Globus pallidus (tissue), 1 donor: ENCODE measurements at places on chromosomes 2 and 18.

GRCh38 chr2:220053919-220054318 is 426.5 kb downstream of the SLC4A3 start:
- no peak for DNase-seq

GRCh38 chr2:240472078-240472790 is 36.8 kb downstream of the GPC1 start:
- no peak for DNase-seq

GRCh38 chr2:215626812-215627281 is 191.0 kb upstream of the FN1 start:
- no peak for DNase-seq

DNA sequence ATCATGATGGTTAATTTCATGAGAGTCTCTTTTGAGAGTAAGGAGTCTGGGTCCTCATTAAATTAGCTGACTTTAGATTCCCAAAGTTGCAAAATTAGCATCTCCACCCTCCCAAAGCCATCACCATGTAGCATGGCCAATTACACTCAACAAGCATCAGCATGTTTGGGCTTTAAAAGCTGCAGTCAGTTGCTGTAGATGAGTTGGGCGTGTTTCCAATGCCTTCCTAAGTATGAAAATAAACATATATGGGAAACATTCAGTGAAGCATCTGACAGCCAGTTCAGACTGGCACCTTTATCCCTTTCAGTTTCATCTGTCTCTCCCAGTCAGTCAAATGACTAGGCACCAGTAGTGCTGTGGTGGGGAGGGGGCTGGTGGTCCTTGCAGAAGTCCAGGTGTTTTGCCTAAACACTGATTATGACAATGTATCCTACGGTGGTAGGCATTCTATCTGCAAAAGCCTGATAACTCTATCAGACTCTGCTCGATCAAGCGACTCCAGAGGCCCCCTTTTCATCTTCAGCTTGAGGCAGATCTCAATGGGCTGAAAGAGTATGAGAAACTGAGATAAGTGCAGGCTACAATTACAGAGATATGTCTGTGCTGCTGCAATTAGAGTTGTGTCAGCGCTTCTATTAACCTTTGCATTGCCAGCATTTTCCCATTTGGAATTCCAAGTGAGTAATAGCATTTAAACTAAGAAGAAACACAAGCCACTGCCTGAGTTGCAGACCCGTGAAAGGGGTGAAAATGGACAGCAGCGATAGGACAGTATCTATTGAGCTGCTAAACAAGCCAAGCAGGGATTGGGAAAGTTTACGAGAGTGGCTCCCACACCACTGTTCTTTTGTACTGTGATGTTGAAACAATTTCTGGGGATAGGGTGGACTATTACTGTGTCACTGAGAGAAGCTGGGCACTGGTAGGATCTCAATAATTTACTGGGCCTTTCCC is 67.3 kb upstream of the SPOPL start:
- DNase-seq = no peak

DNA sequence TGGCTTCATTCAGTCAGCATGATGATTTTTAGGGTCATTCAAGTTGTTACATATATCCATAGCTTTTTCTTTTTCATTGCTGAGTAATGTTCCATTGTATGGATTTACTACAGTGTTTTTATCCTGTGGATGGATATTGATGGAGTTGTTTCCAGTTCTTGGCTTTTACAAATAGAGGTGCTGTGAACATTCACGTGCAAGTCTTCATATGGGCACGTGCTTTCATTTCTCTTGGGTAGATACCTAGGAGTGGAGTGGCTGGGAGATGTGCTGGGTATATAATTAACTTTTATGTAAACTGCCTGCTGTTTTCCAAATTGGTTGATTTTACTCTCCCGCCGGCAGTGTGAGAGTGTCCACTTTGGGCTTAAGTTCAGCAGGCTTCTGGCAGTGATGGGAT is 16.5 kb downstream of the AGAP1 start:
- DNase-seq = no peak

DNA sequence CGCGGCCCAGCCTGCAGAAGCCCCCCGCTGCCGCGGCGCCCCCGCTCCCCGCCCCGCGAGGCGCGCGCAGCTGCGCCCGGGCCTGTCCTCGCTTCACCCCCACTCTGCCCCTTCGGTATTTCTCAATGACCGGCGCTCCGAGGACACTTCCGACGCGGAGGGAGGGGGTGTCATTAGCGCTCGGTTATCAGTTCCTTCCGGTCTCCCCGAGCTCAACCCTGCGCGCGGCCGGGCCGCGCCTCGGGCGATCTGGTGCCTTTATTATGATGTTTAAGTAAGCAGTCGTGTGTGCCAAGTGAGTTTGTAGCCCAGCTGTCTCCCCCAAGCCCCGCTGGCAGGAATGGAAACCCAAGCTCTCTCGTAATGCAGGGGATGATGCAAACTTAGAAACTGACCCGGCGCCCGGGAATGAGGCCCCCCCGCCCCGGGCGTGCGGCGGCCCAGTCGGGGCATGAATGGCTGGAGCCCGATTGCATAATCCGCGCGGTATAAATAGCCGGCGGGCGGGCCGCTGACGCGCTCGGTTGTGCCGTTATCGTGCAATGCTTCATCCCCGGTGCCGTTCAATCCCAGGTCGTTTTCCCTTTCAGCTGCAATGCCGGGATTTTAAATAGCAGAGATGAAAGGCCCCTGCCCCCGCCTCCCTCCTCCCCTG is 3.9 kb upstream of the SPRED2 start:
- peak; percentile 78 for DNase-seq

DNA sequence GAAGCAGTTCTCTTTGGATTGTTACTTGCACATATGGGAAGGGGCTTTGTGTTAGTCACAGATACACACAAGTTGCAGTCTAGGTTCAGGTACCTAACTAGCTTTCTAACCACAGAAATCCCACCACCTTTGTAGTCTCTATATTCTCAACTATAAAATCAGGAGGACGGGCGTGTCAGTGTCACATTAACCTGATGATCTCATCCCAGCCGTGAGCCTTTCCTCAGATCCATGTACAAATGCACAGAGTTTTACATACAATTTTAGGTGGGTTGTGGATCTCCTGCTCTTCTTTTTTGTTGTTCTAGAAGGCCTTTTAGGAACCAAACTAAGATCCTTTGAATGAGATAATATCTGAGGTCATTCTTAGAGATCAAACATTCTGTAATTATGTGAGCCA is 94.0 kb downstream of the ZNF532 start:
- no peak for DNase-seq

DNA sequence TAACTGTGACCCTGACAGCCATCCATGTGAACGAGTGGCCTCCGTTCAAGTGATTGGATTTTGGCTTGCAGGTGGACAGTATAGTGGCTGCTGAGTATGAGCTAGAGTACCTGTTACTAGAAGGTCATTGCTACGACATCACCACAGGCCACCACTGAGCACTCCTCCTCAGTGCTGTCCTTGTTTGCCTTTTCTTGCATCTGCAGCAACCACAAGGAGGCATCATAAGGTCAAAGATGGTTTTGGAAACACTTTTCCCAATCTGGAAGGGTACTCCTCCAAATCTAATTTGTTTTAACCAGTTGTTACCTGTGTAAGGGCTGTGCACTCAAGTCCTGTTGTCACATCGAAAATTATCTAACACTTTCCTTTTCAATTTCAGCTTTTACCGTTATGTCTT is 81.2 kb downstream of the UGGT1 start:
- no peak for DNase-seq

GRCh38 chr2:230564805-230565779 is 147.6 kb upstream of the CAB39 start:
- DNase-seq = peak; percentile 1

GRCh38 chr2:237227592-237228280 is 142.0 kb downstream of the COPS8 start:
- no peak for DNase-seq

DNA sequence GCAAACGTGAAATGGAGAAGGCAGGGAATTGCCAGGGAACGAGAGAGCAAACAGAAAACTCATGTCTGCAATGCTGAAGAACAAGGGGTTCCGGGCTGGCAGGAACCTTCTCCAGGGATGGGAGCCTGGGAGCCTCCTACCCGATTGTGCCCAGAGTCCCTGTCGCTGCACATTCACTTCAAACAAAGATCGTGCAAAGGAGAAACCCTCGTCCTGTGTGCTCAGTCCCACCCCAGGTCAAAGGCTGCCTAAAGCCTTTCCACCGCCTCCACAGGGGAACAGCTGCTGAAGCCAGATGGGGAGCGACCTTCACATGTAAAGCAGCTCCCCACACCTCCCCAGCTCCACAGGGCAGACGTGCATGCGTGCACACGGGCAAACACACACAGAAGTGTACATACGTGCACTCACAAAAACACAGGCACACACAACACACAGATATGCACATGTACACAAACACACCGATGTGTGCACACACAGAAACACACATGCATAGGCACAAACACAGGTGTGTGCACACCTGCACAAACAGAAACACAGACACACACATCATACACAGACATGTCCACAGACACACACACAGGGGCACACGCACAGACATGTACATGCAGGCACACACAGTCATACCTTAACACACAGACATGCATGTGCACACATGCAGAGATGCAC is 460.1 kb upstream of the SALL3 start:
- no peak for DNase-seq

DNA sequence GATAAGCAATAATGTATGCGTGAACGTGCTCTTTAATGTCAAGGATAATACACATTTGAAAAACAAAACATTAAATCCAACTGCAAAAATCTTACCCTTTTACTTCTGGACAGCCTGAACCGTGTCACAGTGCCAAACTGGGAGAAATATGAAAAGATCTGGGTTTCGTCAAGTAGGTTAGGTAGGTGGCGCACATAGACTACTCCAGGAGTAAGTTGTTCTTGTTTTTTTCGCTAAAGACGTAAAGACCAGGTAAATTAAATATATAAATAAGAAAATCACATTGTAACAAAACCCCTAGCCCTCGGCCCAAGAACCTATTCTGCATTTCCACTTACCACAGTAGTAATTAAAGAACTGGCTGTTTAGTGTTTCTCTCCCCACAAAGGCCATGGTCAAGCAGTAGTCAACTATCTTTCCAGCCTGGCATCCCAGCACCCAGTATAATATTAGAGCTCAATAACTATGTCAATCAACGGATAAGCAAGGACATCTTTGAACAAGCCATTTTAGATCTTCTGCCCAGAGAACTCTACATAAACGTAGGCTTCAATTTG is 1.1 kb downstream of the NIFK start:
- no peak for DNase-seq

- peak; percentile 55 for DNase-seq
Measured at GRCh38 chr2:20491739-20492531, 45.1 kb downstream of the RHOB start.

DNA sequence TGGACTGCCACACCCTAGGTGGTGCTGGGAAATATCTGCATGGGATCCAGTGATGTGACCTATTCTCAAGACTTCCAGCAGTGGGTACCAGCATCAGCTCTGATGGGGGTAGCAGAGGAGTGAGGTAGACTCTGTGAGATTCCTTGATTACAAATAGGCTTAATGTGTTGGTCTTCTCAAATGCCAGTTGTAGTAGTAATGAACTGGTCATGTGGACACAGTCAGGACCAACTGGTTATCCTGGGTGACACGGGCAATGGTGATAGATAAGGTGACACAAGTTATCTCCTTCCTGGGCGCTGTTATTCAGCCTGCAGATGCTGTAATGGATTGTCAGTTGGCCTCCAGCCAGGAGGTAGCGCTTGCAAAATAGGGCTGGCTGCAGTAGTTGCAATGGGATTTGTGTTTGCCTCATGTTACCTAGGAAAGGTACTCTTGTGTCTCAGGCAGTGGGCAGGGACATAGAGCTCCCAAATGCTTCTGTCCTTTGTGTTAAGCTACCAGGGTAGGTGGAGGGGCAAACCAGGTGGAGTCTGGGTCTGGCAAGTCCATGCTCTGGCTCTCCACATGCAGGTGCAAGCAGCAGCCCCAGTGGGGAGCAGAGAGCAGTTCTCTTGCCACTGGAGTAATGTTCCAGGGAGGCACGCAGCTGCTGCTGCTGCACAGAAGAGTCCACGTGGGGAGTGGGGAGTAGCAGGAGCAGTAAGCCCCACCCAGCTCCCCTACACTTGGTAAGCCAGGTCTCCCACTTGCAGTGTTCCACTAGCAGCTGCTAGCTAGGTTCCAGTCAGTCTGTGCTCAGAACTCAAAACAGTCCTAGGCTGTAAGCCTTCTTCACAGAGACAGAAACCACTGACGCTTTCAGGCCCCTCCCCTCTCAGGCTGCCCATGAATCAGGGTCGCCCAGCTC is 505.4 kb upstream of the DDX18 start:
- DNase-seq = no peak

DNA sequence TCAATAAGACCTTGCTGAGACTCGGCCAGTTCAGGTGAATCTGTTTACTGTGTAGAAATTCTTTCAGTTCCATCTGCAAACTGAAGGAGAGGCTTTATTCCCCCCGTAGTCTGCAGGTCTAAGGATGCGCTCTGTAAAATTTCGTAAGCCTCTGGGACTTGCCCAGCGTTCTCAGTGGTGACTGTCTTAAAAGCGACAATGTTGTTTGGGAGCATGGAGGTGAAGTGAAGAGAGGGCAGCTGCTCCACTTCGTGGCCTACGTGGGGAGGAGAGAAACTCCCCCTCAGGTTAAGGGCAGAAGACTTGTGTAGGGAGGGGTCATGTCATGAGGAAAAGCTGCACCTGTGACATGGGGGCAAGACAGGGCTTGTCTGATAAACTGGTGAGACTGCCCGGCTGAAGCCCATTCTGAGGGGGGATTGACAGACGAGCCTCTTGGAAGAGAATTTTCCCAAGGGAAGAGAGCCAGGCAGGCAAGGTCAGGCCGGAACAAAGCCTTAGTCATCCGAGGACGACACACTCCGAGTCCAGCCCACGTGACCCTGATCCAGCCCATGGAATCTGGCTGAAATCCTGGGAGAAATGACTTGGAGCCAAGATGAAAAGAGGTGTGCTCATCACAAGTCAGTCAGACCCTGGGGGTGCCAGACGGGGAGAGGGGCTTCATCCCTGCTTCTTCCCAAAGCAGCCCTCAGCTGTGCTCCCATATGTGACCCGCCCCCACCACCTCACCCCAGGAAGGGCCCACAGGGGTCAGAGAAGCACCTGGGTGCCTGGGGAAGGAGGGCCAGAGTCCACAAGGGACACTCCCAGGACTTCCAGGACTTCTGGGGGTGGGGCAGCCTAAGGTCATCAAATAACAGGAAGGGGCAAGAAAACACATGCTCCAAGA is 88.5 kb upstream of the SH3BP4 start:
- DNase-seq = peak; percentile 63

- no peak for DNase-seq
Measured at GRCh38 chr2:224252631-224253030, 149.3 kb downstream of the FAM124B start.

DNA sequence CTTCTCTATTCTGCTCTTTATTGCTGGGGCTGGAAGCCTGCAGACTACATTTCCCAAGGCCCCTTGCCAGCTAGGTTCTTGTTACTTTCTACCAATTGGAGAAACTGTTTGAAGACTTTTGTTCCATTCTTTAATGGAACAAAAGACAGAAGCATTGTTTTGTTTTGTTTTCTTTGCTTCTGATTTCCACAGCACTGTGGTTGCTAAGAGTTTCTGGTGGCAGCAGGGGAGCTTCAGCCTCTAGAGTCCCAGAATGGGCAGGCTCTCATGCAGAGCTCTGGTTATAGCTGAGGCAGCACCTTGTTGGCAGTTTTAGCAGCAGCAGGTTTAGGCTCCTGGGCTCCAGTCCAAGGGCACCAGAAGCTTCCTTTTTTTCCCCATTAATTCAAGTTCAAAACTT is 234.3 kb downstream of the ETAA1 start:
- no peak for DNase-seq
